ENCODE measurements at places on chromosomes 5 and 9.

DNA sequence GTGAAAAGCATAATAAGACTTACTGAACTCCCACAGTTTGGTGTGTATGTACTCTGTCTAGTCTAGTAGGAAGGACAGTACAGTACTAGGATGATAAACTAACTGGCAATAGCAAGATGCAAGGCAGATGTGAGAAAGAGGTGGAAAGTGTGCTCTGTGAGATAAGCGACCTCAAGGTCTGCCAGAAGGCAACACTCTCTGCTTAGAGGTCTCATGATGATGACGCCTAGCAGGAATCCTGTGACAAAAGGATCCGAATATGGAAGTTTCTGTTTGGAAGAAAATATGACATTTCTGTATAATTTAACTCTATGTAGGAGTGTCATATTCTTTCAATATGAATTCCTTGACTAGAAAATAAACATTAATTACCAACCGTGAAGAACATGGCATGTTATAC is 112.2 kb downstream of the PLPPR1 start:
- DNase-seq: no peak

- DNase-seq: no peak
These were observed 91.8 kb upstream of the ADRA1B start for GRCh38 chr5:159824188-159825161.

- no peak for DNase-seq
These were observed 43.2 kb upstream of the PRSS3 start for GRCh38 chr9:33752130-33752637.

GRCh38 chr5:73267766-73268435 is 94.9 kb downstream of the TMEM174 start:
- DNase-seq: no peak

DNA sequence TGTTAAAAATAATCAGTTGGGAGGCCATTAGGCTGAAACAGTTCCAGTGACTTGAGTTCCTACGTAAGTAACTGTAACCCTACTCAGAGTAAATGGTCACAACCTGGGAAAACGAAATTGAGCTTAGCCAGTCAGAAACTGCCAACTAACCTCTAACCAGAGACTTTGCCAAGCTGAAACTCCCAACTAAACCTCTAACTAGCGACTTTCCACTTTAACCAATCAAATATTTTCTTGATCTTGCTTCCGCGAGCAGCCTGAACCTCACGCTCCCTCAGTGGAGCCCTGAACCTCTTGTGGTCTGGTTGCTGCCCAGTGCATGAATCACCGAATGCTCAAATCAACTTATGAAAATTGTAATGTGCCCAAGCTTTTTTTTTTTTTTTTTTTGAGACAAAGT is 156.2 kb downstream of the MED10 start:
- DNase-seq: no peak

GRCh38 chr5:36138900-36139683 is 12.6 kb downstream of the LMBRD2 start:
- no peak for DNase-seq

GRCh38 chr5:8288897-8289516 is 420.1 kb downstream of the MTRR start:
- no peak for DNase-seq

GRCh38 chr9:21336457-21336856 is 1.3 kb upstream of the KLHL9 start:
- no peak for DNase-seq

DNA sequence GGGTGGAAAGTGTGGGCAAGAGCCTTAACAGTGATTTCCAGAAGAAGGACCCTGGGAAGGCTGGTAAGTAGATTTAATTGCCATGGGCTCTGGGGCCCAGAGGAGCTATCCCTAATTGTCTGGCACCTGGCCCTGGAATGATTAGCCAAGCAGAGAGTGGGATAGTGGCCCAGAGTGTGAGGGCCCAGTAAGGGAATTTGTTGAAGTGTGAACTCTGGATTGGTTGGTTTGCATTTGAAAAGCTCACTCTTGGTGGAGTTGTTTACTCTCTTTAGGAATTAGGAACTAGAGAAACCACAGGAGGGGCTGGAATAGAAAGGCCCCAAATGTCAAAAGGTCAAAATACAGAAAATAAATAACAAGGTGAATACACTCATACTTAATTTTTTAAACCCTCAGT is 207.1 kb downstream of the GABRG2 start:
- no peak for DNase-seq

DNA sequence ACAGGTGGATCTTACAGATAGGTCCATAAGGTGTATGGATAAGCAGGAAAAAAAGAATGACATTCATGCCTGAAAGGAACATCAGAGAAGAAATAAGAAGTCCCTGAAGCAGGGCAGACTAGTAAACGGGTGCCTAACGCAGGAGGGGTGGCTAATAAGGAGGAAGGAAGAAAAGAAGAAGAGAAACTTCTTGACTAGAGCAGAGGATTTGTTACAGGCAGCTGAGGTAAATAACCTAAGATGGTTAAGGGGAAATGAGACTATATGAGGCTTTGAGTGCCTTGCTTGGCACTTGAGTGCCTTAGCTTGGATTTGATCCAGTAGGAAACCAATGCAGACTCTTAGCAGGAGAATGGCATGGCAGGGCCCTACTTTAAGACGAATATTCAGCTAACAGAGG is 313.5 kb upstream of the PDE4D start:
- DNase-seq: no peak

DNA sequence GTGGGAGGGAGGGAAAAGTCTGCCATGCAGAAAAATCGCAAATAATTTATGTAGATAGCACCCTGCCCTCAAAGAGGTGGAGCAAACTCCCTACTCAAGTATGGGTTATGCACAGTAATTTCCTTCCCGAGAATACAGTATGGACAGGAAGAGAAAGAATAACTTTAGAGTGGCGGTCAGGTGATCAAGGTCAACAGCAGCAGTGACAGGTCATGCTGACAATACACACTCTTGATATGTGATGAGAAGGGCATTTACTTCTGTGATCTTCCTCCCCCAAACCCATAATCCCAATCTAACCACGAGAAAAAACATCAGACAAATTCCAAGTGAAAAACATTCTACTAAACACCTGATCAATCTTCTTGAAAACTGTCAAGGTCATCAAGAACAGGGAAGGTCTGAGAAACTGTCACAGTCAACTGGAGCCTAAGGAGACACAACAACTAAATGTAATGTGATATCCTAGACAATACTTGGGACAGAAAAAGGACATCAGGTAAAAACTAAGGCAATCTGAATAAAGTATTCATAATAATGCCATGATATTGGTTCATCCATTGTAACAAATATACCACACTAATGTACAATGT is 11.7 kb downstream of the BICD2 start:
- no peak for DNase-seq

- DNase-seq: no peak
These were observed 23.4 kb downstream of the DMRTA1 start for GRCh38 chr9:22469928-22470544.

- no peak for DNase-seq
These were observed 130.0 kb downstream of the LHFPL2 start for GRCh38 chr5:78518365-78519197.

DNA sequence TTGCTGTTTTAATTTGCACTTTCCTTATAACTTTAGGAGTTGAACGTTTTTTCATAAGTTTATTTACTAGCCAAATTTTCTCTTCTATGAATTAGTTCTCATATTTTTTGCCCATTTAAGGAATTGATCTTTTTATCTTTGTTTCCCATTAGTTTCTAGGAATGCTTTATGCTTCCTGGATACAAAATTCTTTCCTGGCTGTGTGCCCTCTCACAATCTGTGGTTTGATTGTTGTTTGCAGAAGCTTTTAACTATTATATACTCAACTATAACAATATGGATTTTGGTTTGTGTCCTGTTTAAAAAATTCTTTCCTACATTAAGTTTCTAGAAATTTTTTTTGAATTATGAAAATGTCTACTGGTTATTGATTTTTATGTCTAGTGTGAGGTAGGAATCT is 206.3 kb downstream of the CSNK1G3 start:
- no peak for DNase-seq

GRCh38 chr5:109387408-109387974 is 22.3 kb downstream of the PJA2 start:
- no peak for DNase-seq

DNA sequence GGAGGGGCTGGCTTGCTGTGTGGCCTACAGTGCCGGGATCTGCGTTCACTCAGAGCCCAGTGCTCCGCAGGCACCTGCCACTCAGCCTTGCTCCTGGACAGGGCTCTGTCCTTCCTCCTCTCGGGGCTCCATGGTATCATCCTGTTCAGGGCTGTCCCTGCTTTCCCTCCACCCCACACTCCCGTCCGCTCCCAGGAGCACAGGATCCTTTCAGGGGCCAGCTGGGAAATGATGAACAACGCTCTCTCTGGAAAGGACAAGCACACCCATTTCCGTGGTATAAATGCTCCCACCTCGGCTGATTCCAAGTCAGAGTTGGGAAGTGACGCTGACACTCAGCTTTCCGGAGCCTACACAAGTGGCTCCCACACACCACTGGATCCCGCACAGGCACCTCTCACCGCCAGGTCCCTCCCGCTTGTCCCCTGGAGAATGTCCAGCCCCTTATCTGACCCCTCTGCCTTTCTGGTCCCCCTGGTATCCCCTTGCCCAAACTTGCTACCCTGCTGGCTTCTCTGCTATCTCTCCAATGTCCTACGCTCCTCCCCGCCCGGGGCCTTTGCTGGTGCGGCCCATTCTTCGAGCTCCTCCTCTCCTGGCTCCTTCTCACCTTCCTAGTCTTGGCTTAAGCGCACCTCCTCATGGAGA is 21.3 kb downstream of the HMCN2 start:
- no peak for DNase-seq

GRCh38 chr5:119470105-119470763 is 17.9 kb downstream of the HSD17B4 start:
- DNase-seq: no peak

DNA sequence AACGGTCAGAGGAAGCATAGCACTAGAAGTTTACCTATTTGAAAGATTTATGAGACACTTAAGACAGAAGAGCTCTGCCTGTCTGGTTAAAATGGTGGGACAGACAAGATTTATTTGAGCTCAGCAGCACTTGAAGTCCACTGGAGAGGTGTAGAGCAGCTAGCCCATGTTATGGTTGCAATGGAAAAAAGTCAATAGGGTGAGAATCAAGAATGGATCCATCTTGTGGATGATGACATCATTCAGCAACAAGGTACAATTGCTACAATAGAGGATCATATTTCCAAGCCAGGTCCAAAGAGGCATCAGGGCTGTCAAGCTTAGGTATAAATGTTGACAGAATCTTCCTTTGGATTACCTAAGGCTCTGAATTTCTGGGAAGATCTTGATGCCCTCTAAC is 21.1 kb upstream of the ZNF131 start:
- no peak for DNase-seq

- peak; percentile 34 for DNase-seq
These were observed 39.6 kb downstream of the RXRA start for GRCh38 chr9:134365791-134366222.

- no peak for DNase-seq
These were observed 35.4 kb upstream of the TMC1 start for GRCh38 chr9:72485821-72486593.

DNA sequence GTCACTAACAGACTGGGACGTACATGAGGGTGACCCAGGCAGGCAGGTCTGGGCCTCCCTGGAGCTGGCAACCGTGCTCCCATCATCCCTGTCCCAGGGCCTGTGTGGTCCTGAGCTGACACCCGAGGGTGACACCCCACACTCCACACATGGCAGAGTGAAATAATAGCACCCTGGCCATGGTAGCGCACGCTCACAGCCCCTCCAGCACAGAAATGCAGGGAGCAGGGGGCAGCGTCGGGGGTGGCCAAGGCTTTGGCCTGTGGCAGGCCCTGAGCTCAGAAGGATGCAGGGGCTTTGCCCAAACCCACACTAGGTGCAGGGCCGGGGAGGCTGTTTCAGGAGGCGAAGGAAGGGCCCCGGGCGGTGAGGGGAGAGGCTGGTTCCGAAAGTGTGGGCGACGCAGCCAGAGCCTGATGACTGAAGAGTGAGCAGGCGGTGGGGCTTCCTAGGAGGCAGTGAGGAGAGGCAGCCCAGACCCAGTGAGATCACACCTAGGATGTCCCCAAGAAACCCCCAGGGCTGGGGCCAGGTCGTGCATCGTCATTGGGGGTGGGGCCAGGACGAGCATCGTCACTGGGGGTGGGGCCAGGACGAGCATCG is 12.9 kb downstream of the OR2V2 start:
- DNase-seq: no peak

- DNase-seq: no peak
These were observed 58.8 kb downstream of the MAN2A1 start for GRCh38 chr5:109748546-109748945.

Data from AG09319 (cell line).